ENCODE measurements at places on chromosomes 4 and X. TPM values are rescaled to one million over a fixed set of nuclear protein-coding genes. Genes with fewer than 3 reads are reported as not detected.

DNA sequence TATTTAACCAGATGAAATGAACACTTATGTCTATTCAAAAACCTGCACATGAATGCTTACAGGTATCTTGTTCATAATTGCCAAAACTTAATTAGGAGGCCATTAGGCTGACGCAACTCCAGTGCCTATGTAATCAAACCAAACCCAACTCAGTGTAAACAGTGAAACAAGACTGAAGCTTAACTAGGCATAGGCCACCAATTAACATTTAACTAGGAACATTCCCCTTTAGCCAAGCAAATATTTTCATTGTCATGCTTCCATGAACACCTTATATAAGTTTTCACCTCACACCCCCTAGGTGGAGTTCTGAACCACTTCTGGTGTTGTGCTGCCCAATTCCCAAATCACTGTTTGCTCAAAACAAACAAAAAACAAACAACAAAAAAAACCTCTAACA lies 686.0 kb downstream of the STPG2 start:
- DNase-seq, result no peak

The LRPAP1 gene
- total RNA-seq, result 32.5 TPM

GRCh38 chr4:127997534-127998388 lies 32.6 kb downstream of the ABHD18 start:
- no peak for DNase-seq

- no peak for DNase-seq
Observed at GRCh38 chr4:113314426-113314825, 265.0 kb downstream of the ANK2 start.

- no peak for DNase-seq
Observed at GRCh38 chr4:117986321-117986720, 48.0 kb upstream of the NDST3 start.

GRCh38 chr4:77817304-77818072 lies 1.7 kb downstream of the CNOT6L start:
- no peak for DNase-seq

DNA sequence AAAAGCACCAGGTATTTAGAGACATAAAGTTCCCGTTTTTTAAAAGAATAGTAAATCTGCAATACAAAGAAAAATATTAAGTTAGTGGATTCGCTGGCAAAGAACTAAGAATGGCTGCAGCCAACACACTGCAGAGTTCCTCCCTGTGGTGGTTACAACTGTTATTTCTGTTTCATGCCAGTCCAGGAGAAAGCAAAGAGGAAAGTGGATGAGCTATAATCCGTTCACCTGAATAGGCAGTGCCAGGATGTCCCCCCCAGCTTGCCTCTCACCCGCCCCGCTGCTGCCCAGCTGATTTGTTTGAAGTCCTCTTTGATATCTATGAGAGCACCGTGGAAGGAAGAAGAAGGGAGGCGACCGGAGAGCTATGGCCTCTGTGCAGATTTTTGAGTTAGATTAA lies 63.9 kb downstream of the PTCHD1 start:
- DNase-seq, result no peak

- no peak for DNase-seq
Observed at GRCh38 chrX:107576841-107577240, 51.5 kb upstream of the PRPS1 start.
